ENCODE measurements at places on chromosomes 7 and 10.

- DNase-seq, result no peak
Measured at GRCh38 chr10:7397049-7398035, 13.5 kb downstream of the SFMBT2 start.

GRCh38 chr10:133243593-133243992 lies 5.9 kb downstream of the VENTX start:
- DNase-seq, result no peak

- no peak for DNase-seq
Measured at GRCh38 chr10:99170116-99170675, 65.5 kb downstream of the HPSE2 start.

DNA sequence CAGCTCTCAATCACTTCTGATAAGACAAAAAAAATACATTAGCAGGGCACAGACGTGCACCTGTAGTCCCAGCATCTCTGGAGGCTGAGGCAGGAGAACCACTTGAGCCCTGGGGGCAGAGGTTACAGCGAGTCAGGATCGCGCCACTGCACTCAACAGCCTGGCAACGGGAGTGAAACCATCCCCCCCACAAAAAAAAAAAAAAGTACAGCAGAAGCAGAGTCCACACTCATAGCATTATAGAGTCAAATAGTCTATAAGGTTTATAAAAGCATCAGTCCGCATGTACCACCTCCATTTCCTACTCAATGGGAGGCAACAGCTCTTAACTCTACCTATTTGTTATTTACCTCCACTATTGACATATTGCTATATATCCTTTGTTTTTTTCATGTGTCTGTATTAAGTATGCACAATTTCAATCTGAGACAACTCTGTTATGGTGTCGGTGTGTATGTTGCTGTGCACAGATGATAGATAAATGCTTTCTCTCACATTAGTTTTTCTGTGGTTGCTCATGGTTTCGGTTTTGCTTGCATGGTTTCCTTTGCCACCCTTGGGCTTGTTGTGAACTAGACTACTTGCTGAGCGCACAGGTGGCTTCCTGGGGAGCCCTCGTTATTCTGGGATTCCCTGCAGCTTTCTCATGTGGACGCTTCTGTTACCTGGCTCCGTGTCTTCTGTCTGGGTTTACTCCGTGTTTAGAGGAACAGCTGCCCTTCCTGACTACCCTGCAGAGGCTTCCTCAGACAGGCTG lies 40.4 kb downstream of the PROSER2 start:
- no peak for DNase-seq

DNA sequence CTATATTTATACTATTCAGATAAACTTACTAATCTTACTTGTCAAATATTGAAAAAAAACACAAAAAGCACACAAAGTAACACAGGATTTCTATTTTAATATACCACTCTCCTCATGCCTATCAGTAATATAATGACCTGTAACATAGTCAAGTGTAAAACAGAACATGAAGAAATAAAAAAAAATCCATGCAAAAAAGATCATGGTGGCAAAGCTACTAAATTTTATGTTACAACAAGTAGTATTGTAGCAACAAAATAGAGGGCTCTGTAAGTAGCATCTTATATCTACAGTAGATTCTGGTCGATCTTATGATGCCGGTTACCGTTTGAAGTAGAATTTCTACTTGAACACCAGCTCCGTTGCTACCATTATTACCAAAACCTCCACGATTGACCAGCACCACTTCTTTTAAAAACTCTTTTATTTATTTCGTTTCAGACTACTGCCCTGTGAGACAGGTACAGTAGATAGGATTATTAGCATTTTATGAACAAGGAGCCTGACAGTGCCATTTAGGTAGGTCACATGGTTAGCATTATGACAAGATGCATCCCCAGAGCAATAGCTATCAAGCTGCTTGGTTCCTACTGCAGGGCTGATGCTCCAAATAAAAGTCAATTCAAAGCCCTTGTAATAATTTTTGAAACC lies 2.1 kb downstream of the CPED1 start:
- no peak for DNase-seq

- DNase-seq, result no peak
Measured at GRCh38 chr7:69684369-69685292, 86.4 kb downstream of the AUTS2 start.
